ENCODE measurements at places on chromosomes 12 and 14. TPM values are rescaled to one million over a fixed set of nuclear protein-coding genes. Genes with fewer than 3 reads are reported as not detected.

Gene OR4E2
- total RNA-seq, result not detected

Gene PROX2
- 0.44 TPM for total RNA-seq

Gene ARF3
- total RNA-seq, result 108 TPM

Gene OAS2
- 237 TPM for total RNA-seq

Gene SSPN
- not detected for total RNA-seq

DNA sequence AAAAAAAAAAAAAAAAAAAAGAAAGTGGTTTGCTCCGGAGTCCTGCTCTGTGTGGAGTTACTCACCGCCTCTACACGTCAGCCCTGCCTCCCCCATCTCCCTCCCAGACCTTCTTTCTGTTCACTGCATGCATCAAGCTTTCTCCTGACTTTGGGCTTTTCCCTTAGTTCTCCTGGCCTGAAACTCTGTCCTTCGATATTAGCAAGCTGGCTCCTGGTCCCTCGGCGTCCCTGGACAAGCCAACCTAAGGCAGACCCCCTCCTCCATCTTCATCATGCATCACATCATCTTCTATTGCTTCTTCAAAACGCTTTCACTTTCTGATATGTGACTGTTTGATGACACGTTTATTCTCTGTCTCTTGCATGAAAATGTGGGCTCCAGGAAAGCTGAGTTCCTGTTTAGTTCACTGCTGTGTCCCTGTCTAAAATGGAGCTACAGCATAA, 40.6 kb downstream of the SLC15A4 start:
- H3K36me3 ChIP-seq, result no peaks in the 10 kb centered on the region
- H3K27ac ChIP-seq, result peak overlapping the region; percentile 92
- peak; percentile 36 for DNase-seq
- H3K4me1 ChIP-seq, result peaks cover 8% of the 10 kb centered on the region

GRCh38 chr14:85319101-85319500, 210.8 kb upstream of the FLRT2 start:
- no peak overlapping the region for H3K27ac ChIP-seq
- DNase-seq, result no peak
- H3K27me3 ChIP-seq, result no peaks in the 10 kb centered on the region
- no peak overlapping the region for H3K4me3 ChIP-seq
- H3K36me3 ChIP-seq, result no peaks in the 10 kb centered on the region

DNA sequence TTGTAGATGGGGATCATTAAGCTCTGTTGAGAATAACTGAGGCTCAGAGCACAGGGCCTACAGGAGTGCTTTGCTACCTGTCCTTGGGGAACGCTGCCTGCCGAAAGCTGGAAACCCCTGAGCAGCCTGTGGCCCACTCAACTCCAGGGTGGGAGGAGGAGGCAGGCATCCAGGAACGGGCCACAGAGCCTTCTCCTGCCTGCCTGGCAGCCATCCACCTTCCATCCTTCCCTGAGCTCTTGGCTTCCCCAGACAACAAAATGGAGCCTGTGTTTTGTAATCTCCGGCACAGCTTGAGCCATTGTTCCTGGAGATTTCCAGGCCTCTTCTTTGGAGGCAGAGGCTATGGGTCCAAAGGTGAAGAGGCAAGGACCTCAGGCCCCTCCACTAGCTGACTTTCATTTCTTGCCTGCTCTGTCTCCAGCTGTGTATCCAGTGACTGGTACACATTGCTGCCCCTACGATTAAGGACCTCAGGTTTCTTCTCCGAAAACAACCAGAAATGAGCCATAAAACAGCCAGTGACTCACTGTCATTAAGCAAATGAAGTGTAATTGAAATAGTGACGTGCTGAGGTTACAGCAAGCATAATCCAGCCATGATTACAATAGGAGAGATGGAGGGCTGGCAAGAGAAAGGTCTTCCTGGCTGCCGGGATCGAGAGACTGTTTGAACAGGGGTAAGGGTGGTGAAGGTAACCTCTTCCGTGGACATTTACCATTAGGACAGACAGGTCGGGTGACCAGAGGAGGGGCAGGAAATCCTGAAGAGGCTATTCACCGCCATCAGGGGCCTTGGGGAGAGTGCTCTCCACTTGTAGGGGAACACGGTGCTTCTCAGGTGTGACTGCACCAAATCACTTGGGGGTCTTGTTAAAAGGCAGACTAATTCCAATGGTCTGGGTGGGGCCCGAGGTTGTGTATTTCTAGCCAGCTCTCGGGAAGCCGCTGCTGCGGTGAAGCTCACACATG, 56.3 kb upstream of the KCNA5 start:
- H3K4me3 ChIP-seq, result no peak overlapping the region
- H3K4me1 ChIP-seq, result no peaks in the 10 kb centered on the region
- H3K27me3 ChIP-seq, result peaks cover 14% of the 10 kb centered on the region
- no peaks in the 10 kb centered on the region for H3K36me3 ChIP-seq
- no peak overlapping the region for H3K27ac ChIP-seq

DNA sequence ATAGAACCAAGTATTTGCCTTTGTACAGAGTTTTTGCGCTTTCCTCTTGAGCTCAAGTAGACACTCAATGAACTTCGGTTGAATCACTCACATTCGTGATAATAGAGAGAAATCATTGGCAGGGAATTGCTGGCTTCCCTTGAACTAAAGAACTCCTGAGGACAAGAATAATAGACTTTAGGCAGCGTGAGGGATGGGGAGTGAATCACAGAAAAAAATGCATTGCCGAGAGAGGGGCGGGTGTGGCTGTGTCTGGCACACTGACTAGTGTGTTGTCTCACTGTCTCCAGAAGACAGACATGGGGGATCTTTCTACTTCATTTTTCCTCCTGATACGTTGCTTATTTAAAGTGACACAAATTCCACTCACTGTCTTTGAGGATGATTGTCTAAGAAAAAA, 805.2 kb downstream of the BCL11B start:
- DNase-seq, result no peak
- H3K4me3 ChIP-seq, result no peak overlapping the region
- H3K27ac ChIP-seq, result no peak overlapping the region
- no peaks in the 10 kb centered on the region for H3K27me3 ChIP-seq
- peaks cover 4% of the 10 kb centered on the region for H3K4me1 ChIP-seq

DNA sequence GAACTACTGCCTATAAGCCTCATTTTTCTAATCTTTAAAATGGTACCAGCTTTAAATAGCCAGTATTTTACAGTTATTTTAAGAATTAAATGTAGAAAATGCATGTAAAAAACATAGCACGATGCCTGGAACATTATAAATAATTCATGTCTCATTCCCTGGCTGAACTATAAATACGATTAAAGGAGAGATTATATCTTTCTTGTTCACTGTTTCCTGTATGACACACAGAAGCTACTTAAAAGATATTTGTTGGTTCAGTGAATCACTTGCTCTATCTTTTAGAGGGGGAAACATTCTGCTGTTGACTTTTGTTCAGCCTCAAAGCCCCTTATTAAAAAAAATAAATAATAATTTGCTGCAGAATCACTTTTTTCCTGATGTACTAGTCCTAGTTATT, 406.9 kb downstream of the LRFN5 start:
- H3K4me3 ChIP-seq, result no peak overlapping the region
- no peaks in the 10 kb centered on the region for H3K36me3 ChIP-seq
- no peak overlapping the region for H3K27ac ChIP-seq
- no peaks in the 10 kb centered on the region for H3K4me1 ChIP-seq

DNA sequence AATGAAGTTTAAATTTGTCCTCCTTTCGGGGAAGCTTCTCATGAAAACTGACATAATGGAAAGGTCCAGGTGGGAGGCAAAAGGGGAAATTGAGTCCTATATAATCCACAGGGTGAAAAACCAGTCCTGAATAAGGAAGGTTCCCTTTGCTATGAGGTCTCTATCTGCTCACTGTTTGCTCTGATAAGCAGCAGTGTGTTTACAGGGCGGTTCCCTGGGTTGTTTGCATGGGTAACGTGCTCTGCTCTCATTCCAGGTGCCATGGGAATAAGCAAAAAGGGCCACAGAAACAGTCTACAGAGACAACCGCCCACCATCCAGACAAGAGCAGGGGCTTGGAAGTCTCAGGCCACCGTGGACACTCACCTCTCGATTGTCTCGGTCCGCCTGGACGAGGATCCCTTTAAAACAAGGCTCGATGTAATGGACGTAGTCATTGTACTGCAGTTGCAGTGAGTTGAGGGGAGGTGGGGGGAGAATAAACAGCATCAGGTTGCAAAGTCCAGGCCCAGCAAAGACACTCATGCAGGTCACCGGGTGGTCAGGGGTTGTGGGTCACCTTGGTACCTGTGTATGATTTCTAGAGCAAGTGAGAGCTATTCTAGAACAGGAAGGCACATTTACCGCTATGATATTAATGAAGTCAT, 32.7 kb downstream of the CACNA2D4 start:
- no peaks in the 10 kb centered on the region for H3K36me3 ChIP-seq
- no peak overlapping the region for H3K4me3 ChIP-seq
- H3K27me3 ChIP-seq, result peaks cover 8% of the 10 kb centered on the region
- no peak for DNase-seq
